ENCODE measurements at places on chromosomes 2 and 18. TPM values are rescaled to one million over a fixed set of nuclear protein-coding genes. Genes with fewer than 3 reads are reported as not detected.

The EML6 gene
- total RNA-seq = 1.7 TPM

- H3K4me1 ChIP-seq = no peaks in the 10 kb centered on the region
- H3K36me3 ChIP-seq = no peaks in the 10 kb centered on the region
- no peak overlapping the region for H3K4me3 ChIP-seq
- no peaks in the 10 kb centered on the region for H3K27me3 ChIP-seq
- DNase-seq = no peak
These were observed 98.3 kb downstream of the KLF7 start for GRCh38 chr2:207067473-207067872.

DNA sequence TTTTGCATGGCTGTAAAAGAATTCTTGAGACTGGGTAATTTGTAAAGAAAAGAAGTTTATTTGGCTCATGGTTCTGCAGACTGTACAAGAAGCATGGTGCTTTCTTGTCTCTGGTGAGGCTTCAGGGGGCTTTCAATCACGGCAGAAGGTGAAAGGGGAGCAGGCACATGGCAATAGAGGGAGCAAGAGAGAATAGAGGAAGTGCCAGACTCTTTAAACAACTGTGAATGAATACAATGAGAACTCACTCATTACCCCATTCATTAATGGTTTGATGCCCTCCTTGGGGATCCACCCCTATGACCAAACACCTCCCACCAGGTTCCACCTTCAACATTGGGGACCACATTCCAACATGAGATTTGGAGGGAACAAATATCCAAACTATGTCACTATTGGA lies 463.5 kb downstream of the MTX2 start:
- H3K4me1 ChIP-seq = peaks cover 14% of the 10 kb centered on the region
- H3K36me3 ChIP-seq = no peaks in the 10 kb centered on the region
- H3K27ac ChIP-seq = no peak overlapping the region
- no peak for DNase-seq
- no peak overlapping the region for H3K4me3 ChIP-seq
- no peaks in the 10 kb centered on the region for H3K27me3 ChIP-seq

DNA sequence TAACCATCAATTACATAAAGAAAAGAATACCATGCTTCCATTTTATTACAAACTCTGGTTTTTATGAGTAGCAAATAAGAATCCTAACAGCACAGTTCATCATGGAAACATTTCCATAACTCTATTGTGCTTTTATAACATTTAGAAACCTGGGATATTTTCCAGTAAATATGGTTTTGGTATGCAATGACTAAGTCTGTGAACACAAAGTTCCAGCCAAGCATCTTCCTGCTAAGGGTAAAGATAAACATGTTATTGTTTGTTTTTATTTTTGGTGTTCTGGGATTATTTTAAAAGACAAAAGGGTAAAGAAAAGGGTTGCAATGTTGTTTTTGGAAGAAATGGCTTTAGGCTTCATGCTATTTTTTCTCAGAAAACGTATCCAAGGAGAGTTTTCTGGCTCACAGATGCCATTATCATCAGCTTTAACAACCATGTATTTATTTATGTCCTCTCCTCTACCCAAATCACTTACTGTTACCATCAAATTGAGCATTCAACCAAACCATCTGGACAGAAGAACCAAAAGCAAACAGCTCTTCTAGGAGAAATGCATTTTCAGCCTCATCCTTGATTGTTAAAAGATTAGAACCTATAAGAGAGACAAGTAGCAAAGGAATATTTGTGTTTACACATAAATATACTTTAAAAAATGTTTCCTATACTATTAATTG lies 116.0 kb downstream of the PLA2R1 start:
- no peaks in the 10 kb centered on the region for H3K36me3 ChIP-seq
- no peak overlapping the region for H3K27ac ChIP-seq
- H3K4me1 ChIP-seq = peaks cover 9% of the 10 kb centered on the region
- H3K27me3 ChIP-seq = no peaks in the 10 kb centered on the region

DNA sequence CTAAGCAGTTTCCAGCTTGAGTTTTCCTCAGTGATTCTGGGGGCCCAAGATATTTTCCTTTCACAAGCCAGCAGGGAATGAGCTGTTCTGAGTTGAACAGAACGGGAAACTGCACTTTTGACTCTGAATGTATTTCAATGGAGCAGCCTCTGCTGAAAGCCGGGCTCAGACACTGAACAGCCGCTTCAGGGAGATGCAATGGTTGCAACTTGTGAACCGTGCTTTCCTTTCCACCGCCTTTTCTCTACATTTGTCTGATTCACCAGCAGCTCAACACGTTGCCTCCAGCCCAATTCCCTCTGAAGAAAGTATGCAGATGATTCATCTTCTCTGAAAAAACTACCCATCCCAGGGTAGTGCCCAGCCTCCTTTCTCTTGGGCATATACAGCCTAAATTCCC lies 119.3 kb upstream of the PKDCC start:
- no peak overlapping the region for H3K4me3 ChIP-seq
- no peaks in the 10 kb centered on the region for H3K27me3 ChIP-seq
- H3K4me1 ChIP-seq = peaks cover 51% of the 10 kb centered on the region
- H3K36me3 ChIP-seq = no peaks in the 10 kb centered on the region
- DNase-seq = no peak

Measured in vagina (tissue), 2 donors.